ENCODE measurements at places on chromosomes 5 and 9. TPM values are rescaled to one million over a fixed set of nuclear protein-coding genes. Genes with fewer than 3 reads are reported as not detected.

DNA sequence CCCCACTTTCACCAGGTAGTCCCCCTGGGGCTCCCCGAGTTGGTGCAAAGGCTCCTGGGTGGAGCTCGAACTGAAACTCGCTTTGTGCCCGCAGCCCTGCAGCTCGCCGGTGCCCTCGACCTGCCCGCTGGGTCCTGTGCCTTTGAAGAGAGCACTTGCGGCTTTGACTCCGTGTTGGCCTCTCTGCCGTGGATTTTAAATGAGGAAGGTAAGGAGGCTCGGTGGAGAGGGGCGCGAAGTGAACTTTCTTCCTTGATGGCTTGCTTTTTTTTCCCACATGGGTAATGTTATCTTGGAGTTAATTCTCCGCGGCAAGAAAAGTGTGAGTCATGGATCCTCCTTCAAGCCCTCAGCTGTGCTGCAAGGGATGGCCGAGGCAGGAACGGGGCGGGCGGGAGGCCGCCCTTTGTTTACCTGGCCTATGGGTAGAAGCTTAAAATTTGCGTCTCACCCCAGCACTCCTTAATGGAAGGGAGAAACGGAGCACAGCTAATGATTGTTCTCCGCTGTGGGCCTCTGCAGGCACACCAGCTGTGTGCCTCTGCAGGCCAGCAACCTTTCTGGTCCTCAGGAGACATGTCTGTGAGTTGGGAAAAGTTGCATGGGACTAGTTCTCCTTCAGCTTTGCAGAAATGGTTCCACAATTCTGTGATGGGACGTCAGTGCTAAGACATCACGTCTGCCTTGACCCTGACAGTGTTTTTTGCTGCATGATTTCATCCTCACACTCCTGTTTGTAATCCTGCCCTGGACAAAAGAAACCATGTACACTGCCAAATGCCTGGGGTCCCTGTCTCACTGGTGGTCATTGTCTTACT is 1.1 kb downstream of the MAMDC2 start:
- DNase-seq = no peak
- H3K4me3 ChIP-seq = peak overlapping the region; percentile 47
- H3K27me3 ChIP-seq = peaks cover 13% of the 10 kb centered on the region
- peak overlapping the region; percentile 70 for H3K27ac ChIP-seq
- no peaks in the 10 kb centered on the region for H3K36me3 ChIP-seq

DNA sequence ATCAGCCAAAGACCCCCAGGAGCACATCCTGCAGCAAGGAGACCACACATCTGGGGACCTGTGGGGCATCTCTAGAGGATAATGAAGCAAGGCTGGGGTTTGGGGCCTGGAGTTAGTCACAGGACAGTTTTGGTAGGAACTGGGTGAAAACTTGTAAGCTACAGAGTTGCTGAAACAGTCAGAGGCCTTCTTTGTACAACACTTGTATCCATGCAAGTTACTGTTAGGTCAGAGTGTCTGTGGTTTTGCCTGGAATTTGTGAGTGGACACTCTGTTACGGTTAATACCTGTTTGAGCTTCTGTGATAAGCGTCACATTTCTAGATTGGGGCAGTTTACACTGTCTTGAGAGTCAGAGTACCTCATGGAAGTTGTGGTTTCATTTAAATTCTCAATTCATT is 22.6 kb upstream of the ASPN start:
- H3K4me3 ChIP-seq = no peak overlapping the region
- H3K27ac ChIP-seq = no peak overlapping the region
- DNase-seq = no peak
- no peaks in the 10 kb centered on the region for H3K27me3 ChIP-seq
- no peaks in the 10 kb centered on the region for H3K36me3 ChIP-seq

SSNA1 gene
- total RNA-seq = 100 TPM

- no peaks in the 10 kb centered on the region for H3K27me3 ChIP-seq
- DNase-seq = no peak
- H3K4me1 ChIP-seq = peaks cover 16% of the 10 kb centered on the region
- no peaks in the 10 kb centered on the region for H3K36me3 ChIP-seq
Measured at GRCh38 chr9:95043826-95044225, 273.7 kb downstream of the FANCC start.

DNA sequence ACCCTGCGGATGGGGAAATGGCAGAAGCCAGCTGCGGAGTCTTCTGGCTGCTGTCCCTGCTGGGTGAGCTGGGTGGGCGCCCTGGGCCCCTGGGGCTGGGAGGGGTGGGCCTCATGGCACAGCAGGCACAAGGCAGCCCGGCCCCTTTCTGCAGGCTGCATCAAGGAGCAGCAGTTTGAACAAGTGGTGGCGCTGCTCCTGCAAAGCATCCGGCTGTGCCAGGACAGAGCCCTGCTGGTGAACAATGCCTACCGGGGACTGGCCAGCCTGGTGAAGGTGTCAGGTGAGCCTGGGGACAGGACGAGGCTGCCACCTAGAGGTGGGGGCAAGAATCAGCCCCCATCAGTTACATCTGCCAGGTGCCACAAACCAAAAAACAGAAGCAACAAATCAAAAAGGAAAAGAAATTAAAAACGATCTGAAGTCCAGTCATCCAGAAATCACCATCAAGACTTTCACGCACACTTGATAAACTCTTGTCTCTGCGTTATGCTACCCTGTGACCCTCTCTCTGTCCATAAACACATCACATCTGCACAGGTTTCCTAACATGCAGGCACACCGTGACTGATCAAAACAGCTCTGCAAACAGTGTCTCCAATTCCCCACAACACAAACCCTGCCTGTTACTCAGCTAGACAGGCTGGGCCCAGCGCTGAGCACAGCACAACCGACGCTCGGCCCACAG is 13.9 kb downstream of the REXO4 start:
- H3K27me3 ChIP-seq = no peaks in the 10 kb centered on the region
- no peak overlapping the region for H3K4me3 ChIP-seq
- peaks cover 4% of the 10 kb centered on the region for H3K36me3 ChIP-seq

GRCh38 chr5:171275841-171276544 is 33.1 kb upstream of the TLX3 start:
- DNase-seq = no peak
- no peaks in the 10 kb centered on the region for H3K27me3 ChIP-seq
- H3K36me3 ChIP-seq = no peaks in the 10 kb centered on the region
- H3K27ac ChIP-seq = no peak overlapping the region

GRCh38 chr9:567747-568305 is 273.7 kb upstream of the DMRT1 start:
- no peak overlapping the region for H3K4me3 ChIP-seq
- DNase-seq = no peak
- peak overlapping the region; percentile 20 for H3K27ac ChIP-seq
- H3K36me3 ChIP-seq = no peaks in the 10 kb centered on the region
- H3K4me1 ChIP-seq = no peaks in the 10 kb centered on the region
